ENCODE measurements at places on chromosomes 3 and 15. TPM values are rescaled to one million over a fixed set of nuclear protein-coding genes. Genes with fewer than 3 reads are reported as not detected.

Gene SLC15A2
- 17.3 TPM for total RNA-seq

GRCh38 chr15:34019369-34019990 is 19.5 kb downstream of the AVEN start:
- no peak for DNase-seq
- no peaks in the 10 kb centered on the region for H3K36me3 ChIP-seq
- H3K4me3 ChIP-seq, result no peak overlapping the region
- no peaks in the 10 kb centered on the region for H3K4me1 ChIP-seq
- H3K27me3 ChIP-seq, result no peaks in the 10 kb centered on the region

DNA sequence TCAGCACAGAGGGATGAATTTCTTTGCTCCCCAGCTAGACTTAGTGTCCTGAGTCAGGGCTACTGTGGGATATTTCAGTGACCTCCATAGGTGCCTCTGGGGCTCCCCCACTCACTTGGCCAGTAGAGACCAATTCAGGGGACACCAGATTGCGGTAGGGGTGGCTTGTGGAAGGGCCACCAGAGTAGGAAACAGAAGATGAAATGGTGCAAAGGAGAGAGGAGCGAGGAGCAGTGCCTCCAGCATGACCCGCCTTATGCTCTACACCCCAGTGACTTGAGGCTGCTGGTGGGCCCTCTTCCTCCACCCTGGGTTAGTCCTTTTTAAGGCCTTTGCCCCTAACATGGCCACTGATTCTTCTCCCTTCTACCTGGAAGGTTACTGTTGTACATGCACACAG is 2.5 kb downstream of the AEN start:
- H3K27me3 ChIP-seq, result no peaks in the 10 kb centered on the region
- H3K36me3 ChIP-seq, result peaks cover 28% of the 10 kb centered on the region
- no peak for DNase-seq
- H3K4me1 ChIP-seq, result peaks cover 39% of the 10 kb centered on the region

GRCh38 chr15:90306560-90306959 is 41.1 kb downstream of the NGRN start:
- H3K27ac ChIP-seq, result no peak overlapping the region
- no peak overlapping the region for H3K4me3 ChIP-seq
- H3K36me3 ChIP-seq, result no peaks in the 10 kb centered on the region
